Activated T-cell treated with anti-CD3 and anti-CD28 coated beads, Interleukin-2, amount 50 U/mL, for 72 hours (primary cell): ENCODE measurements at places on chromosomes 12 and 14. TPM values are rescaled to one million over a fixed set of nuclear protein-coding genes. Genes with fewer than 3 reads are reported as not detected.

The PTPRQ gene
- not detected for total RNA-seq

- no peaks in the 10 kb centered on the region for H3K27me3 ChIP-seq
- no peak for DNase-seq
- H3K27ac ChIP-seq, result no peak overlapping the region
- H3K4me1 ChIP-seq, result no peaks in the 10 kb centered on the region
Observed at GRCh38 chr14:31405599-31406232, 14.6 kb downstream of the HEATR5A start.

DNA sequence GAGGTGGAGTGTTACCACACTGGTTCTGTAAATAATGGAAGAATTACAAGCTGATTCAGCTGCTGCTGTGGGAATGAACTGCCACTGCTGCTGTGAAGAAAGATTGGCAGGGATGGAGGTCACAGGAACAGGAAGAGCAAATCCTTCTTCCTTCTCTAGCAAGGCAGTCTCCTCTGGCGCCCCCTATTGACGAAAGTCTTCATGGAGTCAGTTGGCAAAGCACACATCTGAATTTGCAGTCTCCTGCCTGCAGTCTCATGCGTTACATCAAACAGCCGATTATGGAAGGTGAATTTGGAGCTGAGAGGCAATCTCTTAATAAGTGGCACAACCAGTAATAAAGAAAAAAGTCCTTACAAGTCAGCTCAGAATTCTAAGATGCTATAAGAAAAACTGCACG lies 106.0 kb upstream of the TMTC1 start:
- no peak overlapping the region for H3K4me3 ChIP-seq
- H3K4me1 ChIP-seq, result no peaks in the 10 kb centered on the region
- H3K27ac ChIP-seq, result no peak overlapping the region
- DNase-seq, result peak; percentile 18
- H3K36me3 ChIP-seq, result no peaks in the 10 kb centered on the region

- peaks cover under 1% of the 10 kb centered on the region for H3K36me3 ChIP-seq
- no peaks in the 10 kb centered on the region for H3K4me1 ChIP-seq
- DNase-seq, result no peak
Observed at GRCh38 chr12:110966081-110966760, 45.8 kb upstream of the MYL2 start.

The KCNK10 gene
- total RNA-seq, result not detected
